ENCODE measurements at places on chromosomes 11 and 22.
A peak's percentile ranks its signal among the peaks of the same experiment; 100 is the strongest.

DNA sequence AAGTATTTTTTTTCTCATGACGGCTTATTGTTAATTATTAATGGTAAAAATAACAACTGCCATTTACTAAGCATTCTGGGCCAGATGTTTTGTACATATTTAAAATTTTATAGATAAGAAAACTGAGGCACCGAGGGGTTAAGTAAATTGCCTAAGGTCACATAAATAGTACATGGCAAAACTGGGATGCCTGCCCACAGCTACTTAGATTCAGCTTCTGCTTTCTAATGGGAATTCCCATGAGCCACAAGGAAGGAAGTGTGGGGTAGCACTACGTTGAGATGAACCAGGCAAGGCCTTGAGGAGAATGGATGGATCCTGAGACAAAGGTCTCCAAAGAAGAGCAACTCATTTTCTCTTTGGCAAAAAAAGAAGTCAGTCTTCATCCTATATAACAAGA lies 11.9 kb upstream of the PHF21A start:
- no peak for DNase-seq

GRCh38 chr11:64064374-64065140 lies 28.8 kb downstream of the FLRT1 start:
- no peak for DNase-seq

- no peak for DNase-seq
Observed at GRCh38 chr11:129533395-129533794, 157.7 kb downstream of the BARX2 start.

DNA sequence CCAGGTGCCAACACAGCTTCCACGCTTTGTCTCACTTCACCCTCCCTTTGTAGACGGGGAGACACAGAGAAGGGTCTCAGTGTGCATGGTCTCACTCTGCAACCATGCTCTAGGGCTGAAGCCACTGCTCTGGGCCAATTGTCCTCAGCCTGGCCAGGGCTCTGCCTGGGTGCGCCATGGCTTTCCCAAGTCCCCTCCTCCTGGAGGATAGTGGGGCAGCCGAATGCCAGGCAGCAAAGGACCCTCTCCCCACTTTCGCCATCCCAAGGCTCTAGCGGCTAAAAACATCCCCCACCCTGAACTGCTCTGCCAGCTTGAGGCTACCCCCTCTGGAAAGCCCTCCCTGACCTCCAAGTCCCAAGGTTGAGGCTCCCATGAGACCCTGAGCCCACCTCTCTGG lies 20.4 kb upstream of the MYEOV start:
- no peak for DNase-seq

GRCh38 chr11:28043930-28044709 lies 63.8 kb downstream of the KIF18A start:
- no peak for DNase-seq

- DNase-seq, result no peak
Observed at GRCh38 chr11:312092-312816, 1.6 kb upstream of the IFITM1 start.

- DNase-seq, result peak; percentile 28
Observed at GRCh38 chr11:13668957-13669521, 571 bp downstream of the FAR1 start.

GRCh38 chr11:81007046-81007445 lies 1566.2 kb upstream of the TENM4 start:
- no peak for DNase-seq

DNA sequence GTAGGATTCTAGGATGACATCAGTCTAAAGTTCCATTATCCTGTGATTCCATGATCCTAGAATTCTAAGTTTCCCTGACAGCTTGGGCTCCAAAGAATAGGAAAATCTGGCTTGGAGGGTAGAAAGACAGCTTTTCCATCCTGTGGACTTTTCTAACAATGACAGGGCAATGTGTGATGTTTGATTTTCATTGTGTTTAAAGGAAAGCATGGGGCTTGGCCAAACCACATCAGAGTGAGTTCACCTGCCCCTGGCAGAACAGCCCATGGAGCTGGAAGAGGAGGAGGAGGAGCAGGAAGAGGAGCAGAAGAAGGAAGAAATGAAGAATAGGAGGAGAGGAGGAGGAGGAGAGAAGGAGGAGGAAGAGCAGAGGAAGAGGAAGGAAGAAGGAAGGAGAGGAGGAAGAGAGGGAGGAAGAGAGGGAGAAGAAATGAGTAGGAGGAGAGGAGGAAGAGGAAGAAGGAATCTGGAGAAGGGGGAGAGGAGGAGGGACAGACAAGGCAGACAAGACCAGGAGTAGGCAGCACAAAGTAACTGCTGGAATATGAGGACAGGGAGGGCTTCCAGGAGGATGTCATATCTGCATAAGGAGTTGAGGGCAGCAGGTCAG lies 53.1 kb upstream of the WNT11 start:
- no peak for DNase-seq

- DNase-seq, result no peak
Observed at GRCh38 chr11:64501500-64502427, 89.3 kb upstream of the SLC22A12 start.

- DNase-seq, result no peak
Observed at GRCh38 chr11:3368199-3368598, 10.7 kb downstream of the ZNF195 start.

GRCh38 chr11:9927670-9928069 lies 263.8 kb downstream of the SWAP70 start:
- DNase-seq, result no peak

- DNase-seq, result no peak
Observed at GRCh38 chr11:75718419-75719339, 1.0 kb downstream of the MOGAT2 start.

DNA sequence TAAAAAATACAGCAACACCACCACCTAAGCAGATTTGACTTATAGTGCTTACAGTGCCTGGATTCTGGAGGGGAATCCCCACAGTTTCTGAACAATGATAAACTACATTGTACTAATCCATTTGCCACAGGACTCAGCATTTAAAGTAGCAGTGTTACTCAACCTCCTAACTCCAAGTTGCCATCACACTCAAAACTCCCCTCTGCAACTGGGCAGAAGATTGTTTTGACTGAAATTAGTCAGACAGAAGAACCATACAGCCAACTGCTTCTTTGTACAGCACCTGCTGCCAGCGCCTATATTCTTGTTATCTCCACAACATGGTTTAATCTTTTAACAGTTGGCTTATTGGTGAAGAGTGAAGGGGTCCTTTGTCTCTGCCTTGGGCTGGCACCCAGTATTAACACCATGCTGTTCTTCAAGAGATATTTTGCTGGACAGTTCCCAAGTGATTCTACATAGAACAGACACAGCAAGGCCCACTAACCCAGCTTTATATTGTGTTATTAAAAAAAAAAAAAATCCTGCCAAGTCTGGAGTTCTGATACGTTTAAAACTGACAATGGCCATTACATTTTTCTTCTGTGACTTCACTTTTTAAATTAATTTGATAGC lies 273.2 kb downstream of the DCDC1 start:
- no peak for DNase-seq

DNA sequence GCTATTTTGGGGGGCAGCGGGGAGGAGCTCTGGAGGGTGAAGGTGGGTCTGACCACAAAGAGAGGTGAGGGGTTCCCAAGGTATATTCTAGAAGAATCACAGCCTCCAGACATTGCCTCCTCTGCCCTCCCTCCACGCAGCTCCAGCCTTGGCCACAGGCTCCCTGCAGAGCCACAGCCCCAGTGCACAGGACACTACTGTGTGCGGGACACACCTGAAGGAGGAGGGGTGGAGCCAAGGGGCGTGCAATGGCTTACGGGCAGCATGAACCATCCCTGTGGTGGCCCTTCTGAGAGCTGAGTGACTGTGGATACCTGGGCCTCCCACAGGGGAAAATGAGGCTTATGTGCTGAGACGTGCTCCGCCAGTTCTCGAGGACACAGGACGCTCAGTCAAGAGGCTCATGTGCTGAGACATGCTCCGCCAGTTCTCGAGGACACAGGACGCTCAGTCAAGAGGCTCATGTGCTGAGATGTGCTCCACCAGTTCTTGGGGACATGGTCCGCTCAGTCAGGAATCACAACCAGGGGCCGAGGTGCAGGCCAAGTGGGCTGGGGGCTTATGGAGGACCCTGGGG lies 417.3 kb downstream of the SHANK2 start:
- peak; percentile 42 for DNase-seq

- DNase-seq, result no peak
Observed at GRCh38 chr11:73445980-73446379, 69.8 kb downstream of the RELT start.

- peak; percentile 25 for DNase-seq
Observed at GRCh38 chr11:79413268-79413667, 27.6 kb downstream of the TENM4 start.

DNA sequence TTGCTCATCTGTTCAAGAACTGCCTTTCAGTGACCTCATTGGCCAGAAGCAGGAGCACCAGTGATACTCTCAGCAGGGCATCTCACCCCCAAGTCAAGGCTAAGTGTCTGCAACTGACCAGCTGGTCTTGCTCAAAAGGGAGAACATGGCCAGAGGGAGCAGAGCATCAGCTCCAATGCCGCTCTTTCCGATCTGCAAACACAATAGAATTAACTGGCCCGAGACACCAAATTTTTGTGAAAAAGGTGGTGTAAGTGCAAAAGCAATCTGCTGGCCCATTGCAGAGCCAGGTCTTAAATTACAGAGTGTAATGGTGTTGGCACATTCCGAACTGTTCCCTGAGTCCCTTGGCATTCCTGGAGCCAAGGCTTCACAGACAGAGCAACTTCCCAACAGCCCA lies 97.0 kb downstream of the PKNOX2 start:
- no peak for DNase-seq

- DNase-seq, result no peak
Observed at GRCh38 chr11:105202844-105203548, 63.4 kb upstream of the CARD18 start.

DNA sequence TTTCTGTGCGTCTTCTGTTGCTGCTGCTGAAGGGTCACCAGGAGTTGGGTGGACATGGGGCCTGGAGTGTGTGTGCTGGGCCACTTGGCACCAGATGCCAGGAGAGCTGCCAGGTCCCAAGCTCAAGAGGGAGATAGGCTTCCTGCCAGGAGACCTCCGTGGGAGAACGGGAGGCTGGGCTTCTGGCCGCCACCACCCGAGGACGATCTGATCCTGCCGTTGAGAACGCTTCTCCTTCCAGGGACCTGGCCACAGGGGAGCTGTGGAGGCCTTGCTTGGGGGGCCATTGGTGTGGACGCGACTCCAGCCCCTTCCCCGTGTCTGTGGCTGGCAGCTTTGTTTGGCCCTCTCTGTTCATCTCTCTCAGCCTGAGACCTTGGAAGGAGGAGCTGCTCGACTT lies 2.4 kb downstream of the BRSK2 start:
- DNase-seq, result peak; percentile 23

DNA sequence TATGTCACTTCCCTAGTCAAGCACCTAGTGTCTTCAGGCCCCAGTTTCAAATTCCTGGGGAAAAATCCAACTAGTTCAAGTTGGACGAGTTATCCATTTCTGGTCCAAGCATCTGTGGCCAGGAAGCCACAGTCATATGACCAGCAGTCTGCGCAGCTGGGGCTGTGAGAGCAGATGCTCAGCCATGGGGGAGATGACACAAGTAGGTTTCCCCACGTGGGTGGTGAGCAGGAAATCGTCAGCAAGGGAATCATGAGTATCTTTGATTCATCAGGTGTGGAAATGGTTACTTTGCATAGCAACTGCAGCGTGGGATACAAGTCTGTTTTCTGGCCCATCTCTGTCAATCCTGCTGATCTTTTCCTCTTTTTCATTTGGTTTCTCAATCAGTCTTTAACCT lies 185.3 kb downstream of the C11orf91 start:
- DNase-seq, result no peak

DNA sequence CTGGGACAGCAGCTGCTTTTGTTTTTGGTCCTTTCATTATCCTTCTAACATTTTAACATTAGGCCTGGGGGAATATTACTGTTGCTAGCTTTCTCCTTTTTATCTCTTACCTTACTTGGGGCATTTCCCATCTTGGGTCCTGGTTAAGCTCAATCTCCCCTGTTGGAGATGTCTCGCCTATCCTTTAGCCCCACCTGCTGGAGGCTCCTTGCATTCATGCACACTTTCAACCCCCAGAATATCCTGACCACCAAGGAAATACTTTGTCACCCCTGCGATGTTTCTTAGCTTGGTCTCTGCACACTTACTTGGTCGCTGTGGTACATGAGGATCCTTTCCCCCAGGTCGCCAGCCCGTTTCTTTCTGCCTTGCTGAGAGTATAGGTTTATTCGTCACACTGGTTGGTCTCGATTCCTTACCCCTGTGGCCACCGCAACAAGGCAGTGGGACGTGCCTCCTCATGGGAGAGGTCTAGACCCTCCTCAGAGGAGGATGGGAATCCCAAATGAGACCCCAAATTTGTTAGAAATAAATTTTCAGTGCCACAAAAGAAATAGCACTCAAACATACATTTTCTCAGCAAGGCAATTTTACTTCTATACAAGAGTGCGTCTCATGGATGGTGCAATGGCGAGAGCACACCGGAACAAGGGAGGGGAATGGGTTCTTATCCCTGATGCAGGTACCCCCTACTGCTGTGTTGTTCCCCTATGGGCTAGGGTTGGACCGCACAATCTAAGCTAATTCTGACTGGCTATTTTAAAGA lies 5.4 kb upstream of the TXN2 start:
- DNase-seq, result no peak

DNA sequence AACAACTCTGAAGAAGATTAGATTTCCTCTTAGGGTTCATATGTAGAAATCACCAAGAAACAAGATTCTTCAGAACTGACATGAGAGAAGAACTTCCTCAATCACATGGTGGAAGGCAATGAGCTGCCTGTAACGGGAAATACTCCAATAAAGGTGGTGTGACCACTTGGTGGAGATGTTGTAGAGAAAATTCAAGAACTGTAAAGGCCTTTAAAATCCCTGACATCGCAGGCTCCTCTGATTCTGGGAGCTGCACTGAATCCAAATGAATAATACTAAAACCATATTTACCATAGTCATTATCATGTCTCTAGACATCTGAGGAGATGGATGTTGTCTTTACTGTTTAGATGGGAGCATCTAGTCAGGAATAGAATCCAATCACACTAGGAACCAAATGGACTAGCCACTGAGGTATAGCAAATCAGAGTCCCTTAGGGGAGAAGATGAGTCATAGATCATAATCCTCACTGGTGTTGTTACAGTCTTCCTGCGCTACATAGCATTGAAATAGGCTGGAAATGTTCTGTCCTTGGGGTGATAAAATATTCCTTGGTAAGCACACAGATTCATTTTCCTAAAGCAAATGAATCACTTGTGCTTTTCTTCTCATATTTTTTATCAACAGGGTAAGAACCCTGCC lies 321.6 kb upstream of the TENM4 start:
- DNase-seq, result no peak
